ENCODE measurements at places on chromosomes 12 and 14.
A peak's percentile ranks its signal among the peaks of the same experiment; 100 is the strongest.

DNA sequence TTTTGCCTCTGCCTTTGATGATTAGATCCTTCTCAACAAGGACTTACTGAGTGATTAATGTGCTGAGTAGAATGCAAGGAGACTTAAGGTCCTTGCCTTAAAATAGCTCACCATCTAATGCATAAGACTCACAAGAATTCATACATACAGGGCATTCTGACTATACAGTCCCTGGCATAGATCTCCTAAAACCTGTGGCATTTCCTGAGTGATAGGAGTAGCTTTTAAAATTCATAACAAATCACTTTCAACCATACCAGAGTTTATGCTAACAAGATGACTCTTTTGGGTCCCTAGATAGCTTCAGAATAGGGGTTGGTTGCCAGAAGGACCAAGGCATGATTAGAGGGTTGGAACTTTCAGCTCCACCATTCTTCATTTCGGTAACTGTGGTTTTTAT, 48.8 kb downstream of the STXBP6 start:
- DNase-seq = no peak

DNA sequence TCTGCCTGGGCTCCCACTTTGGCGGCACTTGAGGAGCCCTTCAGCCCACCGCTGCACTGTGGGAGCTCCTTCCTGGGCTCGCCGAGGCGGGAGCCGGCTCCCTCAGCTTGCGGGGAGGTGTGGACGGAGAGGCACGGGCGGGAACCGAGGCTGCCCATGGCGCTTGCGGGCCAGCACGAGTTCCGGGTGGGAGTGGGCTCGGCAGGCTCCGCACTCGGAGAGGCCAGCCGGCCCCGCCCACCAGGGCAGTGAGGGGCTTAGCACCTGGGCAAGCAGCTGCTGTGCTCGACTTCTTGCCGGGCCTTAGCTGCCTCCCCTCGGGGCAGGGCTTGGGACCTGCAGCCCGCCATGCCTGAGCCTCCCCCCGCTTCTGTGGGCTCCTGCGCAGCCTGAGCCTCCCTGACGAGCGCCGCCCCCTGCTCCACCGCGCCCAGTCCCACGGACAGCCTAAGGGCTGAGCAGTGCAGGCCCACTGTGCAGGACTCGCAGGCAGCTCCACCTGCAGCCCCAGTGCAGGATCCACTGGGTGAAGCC, 44.6 kb downstream of the R3HDM2 start:
- no peak for DNase-seq

DNA sequence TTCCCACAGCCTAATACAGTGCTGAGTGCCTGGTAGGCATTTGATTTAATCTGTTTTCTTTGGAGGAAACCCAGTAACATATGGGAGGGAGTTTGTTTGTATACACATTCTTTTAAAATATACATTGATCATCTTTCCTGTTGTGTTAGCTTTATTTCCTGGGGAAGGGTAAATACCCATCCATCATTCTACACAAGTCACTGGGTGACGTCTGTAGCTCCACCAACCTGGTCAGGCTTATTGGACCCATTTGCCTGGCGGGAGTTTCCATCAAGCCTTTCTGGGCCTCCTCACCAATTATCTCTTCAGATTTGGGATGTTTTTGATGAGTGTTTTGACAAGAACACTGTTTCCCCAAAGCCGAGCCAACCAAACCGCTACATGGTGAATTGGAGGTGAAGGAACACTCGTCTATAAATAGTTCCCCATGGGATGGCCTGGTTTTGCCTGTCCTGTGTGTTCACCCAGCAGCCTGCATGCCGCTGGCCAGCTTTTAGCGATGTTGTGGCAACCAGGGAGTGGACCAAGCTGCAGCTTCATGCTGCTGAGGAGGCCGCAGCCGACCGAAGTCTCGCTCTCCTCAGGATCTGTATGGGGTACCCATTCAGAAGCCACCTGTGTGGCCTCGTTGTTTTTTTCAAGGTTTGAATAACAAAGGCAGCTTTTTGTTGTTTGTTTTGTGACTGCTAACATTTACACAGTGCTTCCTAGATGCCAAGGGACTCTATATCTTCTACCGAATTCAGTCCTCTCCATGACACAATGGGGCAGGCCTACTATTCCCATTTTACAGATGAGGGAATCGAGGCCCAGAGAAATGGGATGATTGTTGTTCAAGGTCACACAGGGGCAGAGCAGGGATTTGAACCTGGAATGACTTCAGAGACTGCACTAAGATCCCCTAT, 22.6 kb downstream of the PLXNC1 start:
- DNase-seq = no peak

DNA sequence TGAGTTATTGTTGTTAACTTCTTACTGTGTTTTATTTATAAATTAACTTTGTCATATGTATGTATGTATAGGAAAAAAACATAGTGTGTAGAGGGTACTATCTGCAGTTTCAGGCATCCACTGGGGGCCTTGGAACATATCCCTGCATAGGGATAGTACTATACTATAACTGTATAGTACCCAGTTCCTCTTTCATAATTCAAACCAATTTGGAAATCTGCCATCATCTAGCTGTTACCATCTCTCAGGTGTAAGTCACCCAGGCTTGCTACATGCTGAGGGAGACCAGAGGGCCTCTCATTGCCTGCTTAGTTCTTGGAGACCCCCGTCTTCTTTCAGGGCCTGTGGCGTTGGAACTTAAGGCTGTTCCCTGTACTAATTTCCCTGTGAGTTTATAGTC, 12.9 kb upstream of the DCD start:
- no peak for DNase-seq

- DNase-seq = no peak
These were observed 23.4 kb downstream of the PLEKHG3 start for GRCh38 chr14:64727551-64728071.

GRCh38 chr12:19010726-19011125, 118.8 kb upstream of the PLEKHA5 start:
- no peak for DNase-seq

DNA sequence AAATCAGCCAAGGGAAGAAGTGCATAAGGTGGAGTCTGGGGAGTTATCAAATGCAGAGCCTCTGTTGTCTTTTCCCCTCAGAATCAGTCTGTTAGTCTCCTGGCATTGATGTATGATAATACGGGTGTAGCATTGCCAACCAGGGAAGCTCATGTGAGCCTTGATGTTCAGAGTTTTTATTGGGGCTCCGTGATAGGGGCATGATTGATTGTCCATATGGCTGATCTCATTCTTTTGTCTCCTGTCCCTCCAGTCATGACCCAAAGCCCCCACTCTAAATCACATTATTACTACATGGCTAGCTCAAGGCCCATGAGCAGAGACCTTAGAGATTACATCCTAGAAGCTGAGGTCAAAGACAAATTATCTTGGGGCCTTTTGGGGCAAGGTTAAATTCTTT, 140.9 kb downstream of the NUBPL start:
- no peak for DNase-seq

DNA sequence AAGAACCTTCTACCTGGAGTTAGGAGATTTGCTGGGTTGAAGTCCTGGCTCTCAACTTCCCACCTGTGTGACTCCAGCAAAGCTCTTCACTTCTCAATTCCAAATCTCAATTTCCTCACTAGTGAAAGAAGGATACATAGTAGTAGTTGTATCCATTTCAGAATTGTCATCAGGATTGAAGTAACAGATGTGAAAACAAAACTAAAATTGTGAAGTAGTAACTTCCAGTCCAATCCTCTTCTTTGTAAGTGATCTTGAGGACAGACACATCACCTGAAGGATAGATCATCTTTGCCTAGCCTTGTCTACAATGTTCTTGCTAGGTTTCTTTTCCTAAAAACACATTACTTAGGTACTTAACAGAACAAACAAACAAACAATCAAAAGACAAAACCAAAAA, 1.2 kb upstream of the LRRK2 start:
- no peak for DNase-seq

DNA sequence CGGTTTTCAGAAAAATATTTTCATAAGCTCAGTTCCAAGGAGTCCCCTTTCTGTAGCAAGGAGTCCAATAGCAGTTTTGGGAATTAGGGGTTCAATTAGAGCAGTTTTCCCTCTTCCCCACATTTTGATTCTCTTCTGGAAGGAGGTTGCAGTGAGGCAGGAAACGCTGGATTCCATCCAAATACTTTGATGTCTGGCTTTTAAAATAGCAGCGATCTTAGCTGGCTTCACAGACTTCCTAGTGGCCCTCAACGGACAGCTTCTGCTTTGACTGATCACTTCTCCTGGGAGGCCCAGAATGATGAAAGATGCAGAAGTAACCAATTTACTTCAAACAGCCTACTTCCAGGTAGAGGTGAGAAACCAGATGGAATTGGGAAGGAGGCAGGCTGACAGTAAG, 63.1 kb downstream of the C12orf75 start:
- DNase-seq = no peak

DNA sequence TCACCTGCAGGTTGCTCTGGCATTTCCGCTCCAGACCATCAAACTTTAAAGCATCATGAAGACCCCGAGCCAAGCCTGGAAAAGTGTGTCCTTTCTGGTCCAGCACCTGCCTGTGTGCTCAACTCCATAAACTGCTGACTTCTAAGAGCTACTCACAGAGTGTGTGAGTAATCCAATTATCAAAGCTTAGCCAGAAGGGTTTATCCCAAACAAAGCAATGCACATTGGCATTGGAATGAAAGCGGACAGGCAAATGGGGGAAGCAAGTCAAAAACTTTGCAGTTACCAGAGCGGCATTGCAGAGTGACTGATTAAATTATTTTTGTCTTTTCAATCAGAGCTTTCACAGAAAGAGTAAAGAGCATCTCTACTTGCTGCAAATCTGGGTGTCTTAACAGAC, 1262.4 kb upstream of the SEL1L start:
- DNase-seq = no peak

GRCh38 chr12:5715021-5715420, 230.0 kb downstream of the ANO2 start:
- DNase-seq = no peak

DNA sequence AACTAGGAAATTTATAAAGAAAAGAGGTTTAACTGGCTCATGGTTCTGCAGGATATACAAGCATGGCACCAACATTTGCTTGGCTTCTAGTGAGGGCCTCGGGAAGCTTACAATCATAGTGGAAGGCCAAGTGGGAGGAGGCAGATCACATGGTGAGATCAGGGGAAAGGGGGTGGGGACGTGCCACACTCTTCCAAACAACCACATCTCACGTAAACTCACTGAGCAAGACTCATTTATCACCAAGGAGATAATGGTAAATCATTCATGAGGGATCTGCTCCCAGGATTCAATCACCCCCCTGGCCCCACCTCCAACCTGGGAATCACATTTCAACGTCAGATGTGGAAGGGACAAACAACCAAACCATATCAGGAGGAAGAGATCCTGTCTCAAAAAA, 35.8 kb downstream of the NUMB start:
- DNase-seq = no peak

DNA sequence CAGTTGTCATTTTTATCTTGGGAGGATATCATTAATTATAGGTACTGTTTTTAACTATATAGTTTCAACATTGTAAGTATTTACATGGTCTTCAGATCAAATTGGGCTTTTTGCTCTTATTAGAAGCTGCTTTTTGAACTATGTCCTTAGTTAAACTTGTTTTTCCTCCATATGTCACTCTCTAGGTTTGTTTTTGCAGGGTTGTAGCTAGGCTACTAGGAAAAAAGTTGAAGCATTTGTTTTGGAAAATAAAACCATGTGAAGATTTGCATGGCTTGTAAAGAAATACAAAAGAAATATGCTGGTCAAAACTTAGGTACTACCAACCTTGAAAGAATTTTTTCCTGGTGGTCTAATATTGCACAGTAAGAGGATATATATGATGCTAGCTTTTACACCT, 3.4 kb downstream of the ARID2 start:
- DNase-seq = no peak

DNA sequence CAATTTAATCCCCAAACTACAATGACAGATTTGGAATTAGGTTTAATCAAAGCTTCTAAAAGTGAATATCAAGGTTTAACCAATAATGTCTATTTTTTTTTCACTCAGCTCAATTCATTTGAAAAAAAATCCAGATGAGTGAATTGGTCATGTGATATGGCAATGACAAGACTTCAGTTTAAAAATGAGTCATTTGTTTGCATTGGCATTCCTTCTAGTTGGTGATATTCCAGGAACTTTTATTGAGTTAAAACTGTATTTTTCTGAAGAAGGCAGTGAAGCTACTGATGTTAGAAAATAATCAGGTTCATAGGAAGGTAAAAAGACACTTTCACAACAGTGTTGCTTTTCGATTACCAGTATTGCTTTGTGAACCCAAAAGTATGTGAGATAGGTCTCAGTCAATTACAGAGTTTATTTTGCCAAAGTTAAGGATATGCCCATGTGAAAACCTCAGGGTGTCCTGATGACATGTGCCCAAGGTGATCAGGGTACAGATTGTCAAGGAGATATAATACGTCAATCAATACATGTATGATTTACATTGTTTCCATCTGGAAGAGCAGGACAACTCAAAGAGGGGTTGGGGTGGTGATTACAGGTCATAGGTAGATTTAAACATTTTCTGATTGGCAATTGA, 1214.9 kb downstream of the GALC start:
- DNase-seq = no peak

DNA sequence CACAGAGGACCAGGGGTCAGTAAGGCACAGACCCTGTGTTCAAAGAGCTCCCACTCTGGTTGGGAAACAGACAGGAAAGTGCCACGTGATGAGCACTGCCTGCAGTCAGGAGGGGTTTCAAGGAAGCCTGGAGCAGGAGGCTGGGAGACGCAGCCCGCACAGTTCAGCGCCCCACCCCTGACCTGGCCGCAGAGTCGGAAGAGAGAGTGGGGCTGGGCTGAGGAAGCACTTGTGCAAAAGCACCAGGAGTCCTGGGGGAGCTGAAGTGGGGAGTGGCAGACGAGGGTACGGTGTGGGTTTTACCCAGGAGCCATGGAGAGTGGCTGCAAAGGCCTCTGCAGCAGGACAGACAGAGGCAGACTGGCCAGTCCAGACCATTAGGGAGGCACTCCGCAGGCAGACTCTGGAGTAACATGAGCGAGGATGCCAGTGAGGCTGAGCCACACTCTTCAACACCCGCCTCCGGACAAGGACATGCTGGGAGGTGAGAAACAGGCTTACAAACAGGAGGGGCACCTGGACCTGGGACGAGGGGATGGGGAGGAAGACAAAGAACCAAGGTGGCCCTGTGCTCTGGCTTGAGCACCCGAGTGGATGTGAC, 85.7 kb upstream of the GPR68 start:
- DNase-seq = no peak

DNA sequence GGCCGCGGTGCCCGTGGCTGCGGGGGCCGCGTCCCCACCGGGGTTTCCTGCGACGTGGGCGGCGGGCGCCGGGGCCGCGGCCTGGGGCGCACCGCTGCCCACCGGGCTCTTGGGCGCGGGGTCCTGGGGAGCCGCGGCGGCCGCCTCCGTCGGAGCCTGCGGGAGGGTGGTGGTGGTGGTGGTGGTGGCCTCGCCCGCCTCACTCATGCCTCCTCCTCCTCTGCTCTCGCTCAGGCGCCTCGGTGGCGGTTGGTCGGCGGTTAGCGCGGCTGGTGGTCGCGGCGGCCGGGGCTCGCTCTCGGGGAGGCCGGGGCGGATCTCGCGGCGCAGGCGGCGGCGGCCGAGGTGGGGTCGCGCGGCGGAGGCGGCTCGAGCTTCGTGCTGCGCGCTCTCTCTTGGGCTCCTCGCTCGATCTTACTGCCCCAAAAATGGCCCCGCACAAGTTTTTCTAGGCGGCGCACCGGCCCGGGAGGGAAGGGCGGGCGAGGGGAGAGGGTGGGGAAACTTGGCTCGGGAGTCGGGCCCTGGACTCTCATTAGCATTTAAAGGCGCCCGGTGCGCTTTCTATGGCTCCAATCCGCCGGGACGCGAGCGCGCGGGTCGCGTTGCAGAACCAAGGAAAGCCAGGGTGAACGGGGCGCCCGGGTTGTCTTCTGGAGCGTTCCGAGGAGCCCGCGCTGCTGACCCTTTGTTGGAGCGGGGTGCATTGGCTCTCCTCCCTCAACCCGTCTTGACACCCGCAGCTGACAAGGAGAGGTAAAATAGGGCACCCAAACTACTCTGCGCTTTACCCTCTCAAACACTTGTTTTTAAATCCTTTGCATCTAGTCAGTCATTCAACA, at the start of gene YBX3:
Gene YBX3 (minus strand): TSS at position 419 of the 842 bp plus-strand sequence. CDS start 212 bp downstream, at position 207.
- DNase-seq = peak; percentile 50
